CD4-positive, alpha-beta T cell treated with Interleukin-6 at 100 ng/mL for 8 hours (primary cell): ENCODE measurements at places on chromosomes 11 and 22.

DNA sequence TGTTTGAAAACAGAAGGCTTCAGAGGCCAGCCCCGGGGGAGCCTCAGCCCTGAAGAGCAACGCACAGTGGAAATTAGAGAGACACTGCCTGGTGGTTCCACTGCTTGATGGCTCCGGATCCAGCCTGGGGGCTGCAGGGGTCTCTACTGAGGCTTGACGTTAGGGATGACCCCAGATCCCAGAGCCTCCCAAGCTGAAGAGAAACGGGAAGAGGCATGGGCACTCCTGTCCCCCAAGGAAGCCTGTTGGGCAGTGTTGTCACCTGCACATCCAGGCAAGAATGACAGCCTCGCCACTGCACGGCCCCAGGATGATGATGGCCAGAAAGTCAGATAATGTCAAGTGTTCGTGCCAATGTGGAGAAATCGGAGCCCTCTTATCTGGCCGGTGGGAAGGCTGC is 56.8 kb upstream of the FGF3 start:
- DNase-seq, result no peak

- no peak for DNase-seq
Measured at GRCh38 chr11:121863126-121863525, 252.9 kb downstream of the BLID start.

DNA sequence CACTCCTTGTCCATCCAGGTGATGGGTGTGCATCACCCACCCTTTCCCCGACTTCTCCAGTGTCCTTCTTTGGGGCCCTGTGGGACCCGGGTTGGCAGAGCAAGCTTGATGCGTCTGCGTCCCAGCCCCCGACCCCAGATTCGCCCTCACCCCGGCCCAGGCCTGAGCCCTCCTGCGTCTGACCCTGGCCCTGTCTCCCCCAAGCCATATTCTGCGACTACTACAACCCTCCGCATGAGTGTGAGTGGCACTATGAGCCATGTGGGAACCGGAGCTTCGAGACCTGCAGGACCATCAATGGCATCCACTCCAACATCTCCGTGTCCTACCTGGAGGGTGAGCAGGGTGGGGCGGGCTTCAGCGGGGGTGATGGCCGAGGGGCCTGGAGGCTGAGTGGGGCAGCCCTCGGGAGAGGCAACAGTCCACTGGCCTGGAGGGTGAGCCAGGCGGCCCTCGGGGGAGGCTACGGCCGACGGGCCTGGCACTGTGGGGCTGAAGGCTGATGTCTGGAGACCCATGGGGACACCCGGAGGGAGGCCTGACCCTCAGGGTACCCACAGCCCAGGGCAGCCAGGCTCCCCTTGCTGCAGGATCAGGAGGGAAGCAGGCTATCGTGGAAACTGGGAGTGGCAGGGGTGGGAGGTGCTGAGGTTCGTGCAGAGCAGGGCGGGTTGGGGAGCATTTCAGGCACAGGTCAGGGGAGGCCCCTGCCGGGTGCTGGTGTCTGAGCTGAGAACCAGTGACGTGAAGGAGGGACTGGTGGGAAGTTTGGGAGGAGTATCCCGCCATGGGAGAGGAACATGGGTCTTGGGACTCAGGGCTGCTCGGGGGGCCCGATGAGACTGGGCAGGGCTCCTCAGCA is 15.3 kb downstream of the MUC2 start:
- no peak for DNase-seq

DNA sequence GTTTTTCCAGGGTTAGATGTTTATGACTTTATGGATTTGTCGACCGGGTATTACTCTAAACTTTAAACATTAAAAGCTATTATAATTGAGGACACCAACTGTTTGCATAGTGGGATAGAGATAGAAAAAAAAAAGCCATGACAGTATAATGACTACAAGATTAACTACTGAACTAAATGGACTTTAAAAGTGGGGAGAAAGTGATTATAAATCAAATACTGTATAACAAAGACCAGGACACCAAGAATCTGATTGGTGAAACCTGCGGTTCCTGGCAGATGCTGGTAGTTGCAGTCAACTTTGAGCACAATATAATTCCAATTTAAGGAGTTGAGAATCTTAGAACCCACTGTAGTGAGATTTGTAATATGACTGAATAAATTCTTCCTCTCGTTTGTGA is 2.5 kb downstream of the CRKL start:
- no peak for DNase-seq

DNA sequence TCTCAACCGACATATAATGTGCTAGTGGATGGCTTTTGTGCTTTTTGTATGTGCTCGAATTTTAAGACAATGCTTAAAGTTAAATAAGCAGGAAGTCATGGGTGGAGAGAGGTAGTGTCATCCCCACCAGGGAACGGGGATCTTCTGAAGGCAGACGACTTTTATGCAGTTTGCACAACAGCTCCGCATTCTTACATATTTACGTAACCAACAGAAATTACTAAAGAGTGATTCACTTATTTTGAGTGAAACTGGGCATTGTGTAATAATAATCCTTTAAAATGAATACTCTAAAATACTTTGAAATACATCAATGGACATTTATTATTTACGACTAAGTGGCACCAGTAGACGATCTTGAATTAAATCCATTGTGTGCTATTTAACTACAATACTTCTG is 305.1 kb downstream of the CNTN5 start:
- DNase-seq, result no peak

DNA sequence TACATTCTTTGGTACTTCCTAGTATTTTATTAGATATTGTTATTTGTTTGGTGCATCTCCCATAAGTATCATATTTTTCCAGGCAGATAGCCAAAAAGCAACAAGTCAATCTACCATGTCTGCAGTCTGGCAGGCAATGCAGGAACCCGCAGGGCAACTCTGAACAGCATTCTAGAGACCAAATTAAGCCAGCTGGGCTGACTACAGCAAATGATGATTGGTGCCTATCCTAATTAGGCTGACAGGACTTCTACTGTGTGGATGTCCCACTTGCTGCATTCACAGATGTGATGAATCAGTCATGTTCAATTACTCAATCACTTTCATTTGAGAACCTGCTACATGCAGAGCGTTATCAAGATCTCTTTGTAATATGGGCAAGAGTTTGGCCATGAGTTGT is 40.3 kb upstream of the AMOTL1 start:
- DNase-seq, result no peak

- no peak for DNase-seq
Measured at GRCh38 chr11:72129381-72129780, 6.1 kb upstream of the FOLR3 start.

- no peak for DNase-seq
Measured at GRCh38 chr11:108933630-108934029, 268.8 kb downstream of the DDX10 start.

DNA sequence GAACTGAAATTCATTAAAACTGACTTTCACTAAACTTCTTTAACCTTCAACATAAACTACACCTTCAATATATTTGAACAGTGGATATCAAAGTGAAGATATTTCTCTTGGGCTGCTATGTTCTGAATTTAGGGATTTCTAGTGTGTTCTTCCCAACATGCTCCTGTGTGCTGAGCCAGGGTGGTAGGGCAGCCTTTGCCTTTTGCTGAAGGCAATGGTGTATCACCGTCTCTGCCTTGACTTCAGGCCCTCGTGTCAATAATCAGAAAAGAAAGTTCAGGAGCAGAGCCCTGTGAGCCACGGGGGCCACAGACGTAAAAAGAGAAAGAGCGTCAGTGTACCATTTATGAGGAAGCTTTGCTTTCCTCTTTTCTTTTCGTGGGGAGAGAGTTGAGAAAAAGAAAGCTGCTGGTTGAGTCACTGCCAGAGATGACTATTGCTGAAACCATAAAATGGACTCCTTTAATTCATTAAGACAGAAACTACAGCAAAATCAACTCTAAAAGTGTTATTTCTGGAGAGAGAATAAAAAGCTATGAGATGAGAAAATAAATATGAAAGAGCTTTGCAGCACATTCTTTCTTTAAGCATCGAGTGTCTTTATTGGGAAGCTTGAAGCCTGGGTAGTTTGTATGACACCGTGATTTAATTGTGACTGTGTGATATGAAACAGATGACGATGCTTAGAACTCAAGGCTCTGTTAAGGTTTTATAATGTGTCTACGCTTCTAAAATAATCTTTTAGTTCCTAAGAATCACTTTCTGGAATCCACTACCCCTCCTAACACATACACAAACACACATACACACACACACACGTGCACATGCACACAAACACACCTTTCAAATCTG is 271.8 kb upstream of the MTNR1B start:
- no peak for DNase-seq

GRCh38 chr22:26890870-26891269 is 233.5 kb downstream of the MIAT start:
- DNase-seq, result no peak

GRCh38 chr11:36150986-36151385 is 138.2 kb downstream of the COMMD9 start:
- no peak for DNase-seq

- DNase-seq, result no peak
Measured at GRCh38 chr11:65287601-65288000, 25.8 kb downstream of the POLA2 start.

DNA sequence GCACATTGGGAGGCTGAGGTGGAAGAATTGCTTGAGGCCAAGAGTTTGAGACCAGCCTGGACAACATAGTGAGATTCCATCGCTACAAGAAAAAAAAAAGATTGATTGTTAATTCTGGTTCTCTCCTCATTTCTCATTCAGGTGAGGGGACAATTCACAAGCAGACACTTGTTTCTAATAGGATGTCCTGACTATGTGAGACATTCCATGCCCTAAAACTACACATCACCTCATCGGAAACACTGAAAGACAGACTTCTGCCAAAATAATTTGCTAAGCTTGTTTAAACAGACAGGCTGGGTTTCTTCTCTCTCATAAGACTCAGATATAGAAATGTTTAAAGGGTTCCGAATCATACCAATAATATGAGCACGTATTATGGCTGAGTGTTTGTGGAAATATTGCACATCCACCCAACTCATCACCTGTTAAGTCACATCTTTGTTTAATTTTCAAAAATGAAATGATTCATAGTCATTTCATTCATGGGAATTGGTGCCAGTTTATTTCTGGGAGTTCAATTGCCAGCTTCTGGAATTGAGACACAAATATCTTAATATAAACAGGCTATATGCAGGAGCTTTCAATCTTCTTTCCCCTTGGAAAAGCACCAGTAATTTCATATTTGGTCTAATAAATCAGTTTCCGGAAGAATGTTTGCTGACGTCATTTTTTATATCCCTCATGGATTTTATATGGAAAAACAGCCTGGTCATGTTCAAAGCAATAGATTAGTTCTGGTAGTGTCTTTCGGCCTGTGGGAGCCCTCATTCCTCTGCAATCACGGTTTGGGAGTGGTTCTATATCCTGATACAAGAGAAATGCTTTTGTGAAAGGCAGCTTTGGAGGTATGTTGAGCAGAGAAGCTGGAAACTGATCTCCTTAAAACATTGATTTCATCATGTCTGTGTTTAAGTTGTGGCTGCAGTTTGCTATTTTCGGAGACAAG is 87.0 kb downstream of the BDNF start:
- DNase-seq, result no peak

GRCh38 chr11:65151331-65151899 is 17.1 kb upstream of the SYVN1 start:
- no peak for DNase-seq

GRCh38 chr11:126840201-126840886 is 160.2 kb downstream of the KIRREL3 start:
- no peak for DNase-seq

GRCh38 chr11:98300719-98301118 is 720.0 kb upstream of the CNTN5 start:
- no peak for DNase-seq

- no peak for DNase-seq
Measured at GRCh38 chr22:29190918-29191317, 14.8 kb upstream of the EMID1 start.

DNA sequence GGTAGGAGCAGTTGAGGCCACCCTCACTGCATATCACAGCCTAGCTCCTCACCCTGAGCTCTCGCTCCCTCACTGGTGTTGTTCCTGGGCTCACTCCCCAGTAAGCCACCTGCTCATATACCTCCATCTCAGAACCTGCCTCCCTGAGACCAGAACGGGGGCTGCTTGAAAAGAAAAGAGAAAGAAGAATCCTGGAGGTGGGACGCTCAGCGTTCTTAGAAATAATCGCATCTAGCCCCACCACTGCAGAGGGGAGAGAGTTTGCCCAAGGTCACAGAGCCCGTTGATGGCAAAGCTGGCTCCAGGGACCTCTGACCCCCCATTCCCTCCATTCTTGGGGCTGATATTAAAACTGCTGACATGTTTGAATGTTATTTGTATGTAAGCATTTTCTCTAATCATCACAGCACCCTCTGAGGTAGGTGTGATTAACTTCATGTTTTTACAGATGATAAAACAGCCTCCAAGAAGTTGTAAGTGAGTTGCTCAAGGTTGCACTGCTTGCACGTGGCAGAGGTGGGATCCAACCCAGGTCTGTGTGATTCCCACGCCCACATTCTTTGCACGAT is 132.6 kb upstream of the TEAD1 start:
- no peak for DNase-seq

DNA sequence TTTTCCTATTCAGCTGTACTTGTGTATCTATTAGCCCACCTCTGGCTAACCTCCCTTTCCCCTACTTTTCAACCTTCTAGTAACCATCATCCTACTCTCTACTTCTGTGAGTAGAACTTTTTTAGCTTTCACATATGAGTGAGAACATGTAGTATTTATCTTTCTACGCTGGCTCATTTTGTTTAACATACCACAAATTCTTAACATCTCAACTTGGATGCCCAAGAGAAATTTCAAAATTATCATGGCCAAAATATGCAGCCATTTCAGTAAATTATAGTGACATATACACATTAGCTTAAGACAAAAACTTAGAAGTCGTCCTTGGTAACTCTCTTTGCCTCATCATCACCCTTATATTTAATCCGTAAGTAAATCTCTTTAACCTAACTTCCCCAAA is 34.7 kb downstream of the LUZP2 start:
- DNase-seq, result no peak

GRCh38 chr11:62602141-62603071 is 741 bp upstream of the MTA2 start:
- DNase-seq, result peak; percentile 39

DNA sequence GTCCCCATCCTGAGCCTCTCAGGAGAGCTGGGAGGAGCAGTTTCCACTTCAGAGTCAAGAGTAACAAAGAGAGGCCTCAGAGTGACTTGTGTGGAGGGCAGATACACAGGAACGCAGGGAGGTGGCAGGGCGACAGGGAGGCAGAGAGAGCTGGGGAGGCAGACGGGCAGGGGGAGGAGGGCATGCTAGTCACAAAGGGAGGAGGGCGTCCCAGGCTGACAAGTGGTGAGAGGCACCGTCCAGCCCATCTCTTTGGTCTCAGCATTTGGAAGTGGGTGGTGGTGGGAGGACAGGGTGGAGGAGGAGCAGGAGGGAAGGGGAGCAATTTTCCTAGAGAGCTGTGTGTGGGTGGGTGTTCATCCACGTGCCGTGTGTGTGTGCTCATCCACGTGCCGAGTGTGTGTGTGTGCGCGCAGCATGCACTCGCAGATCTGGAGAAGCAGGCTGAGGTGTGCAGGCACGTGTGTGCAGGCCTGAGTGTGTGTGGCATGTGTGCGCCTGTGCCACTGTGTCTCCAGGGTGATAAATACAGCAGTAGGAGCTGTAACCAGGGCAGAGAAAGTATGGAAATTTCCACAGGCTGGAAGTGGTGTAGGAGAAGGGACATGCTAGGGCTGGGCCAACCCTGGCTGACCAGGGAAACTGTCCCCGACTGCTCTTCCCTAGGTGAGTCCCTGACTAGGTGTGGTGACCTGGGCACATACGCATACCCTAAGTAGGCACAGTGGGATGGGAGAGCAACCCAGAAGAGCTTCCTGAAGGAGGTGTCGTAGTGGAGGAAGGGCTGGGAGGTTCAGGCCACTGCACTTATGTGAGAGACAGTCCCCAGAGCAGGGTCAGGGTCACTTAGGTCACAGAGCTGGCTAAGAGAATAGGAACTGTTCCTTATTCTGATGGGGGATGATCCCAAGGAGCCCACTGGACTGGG is 7.3 kb upstream of the PDE2A start:
- DNase-seq, result no peak
